Renal cortex interstitium (tissue), 15 donors: ENCODE measurements at places on chromosomes 6 and 20. TPM values are rescaled to one million over a fixed set of nuclear protein-coding genes. Genes with fewer than 3 reads are reported as not detected.
A peak's percentile ranks its signal among the peaks of the same experiment; 100 is the strongest.

DNA sequence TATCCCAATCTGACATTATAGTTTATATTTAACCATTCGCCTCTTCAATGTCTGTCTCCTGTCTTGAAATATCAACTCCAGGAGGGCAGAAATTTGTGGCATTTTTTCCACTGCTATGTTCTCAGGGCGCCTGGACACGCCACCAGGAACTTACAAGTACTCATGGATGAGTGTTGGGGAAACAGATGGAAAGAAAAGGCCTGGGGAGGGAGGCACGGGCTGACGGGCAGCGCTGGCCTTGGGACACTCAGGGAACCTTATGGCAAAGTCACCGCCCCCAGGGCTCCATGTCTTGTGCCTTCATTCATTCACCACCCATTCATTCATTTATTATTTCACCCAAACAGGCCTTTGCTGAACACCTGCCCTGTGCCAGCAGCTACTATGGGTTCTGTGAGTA is 222.9 kb downstream of the PREX1 start:
- no peak for DNase-seq

Gene PXT1
- not detected for polyA plus RNA-seq

DNA sequence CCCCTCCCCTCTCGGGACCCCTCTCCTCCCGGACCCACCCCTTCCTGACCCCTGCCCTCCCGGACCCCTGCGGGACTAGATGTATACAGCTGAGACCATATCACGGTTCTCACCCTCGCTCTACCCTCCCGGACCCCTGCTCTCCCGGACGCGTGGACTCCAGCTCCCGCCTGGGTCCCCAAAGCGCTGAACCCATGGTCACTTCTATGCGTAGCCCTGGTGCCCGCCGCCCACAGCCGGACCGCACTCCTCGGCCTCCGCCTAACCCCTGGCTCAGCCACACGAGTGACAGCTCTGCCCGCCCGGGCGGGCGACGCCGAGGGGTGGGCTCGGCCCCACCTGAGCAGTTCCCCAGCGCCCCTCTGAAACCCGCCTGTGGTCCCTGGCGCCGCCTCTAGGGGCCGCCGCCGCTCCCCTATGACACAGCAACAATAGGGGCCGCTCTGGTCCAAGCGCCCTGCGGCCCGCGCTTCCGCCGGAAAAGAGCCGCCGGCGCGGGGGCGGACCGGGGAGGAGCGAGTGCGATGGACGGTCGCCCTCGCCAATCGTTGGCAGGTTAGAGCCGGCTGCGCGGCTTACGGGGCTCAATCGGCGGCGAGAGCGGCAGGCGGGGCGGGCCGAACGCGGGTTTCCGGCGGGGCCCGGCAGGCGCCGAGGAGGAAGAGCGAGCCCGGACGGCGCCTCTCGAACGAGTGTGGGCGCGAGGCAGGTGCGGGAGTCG is at the start of gene ADRM1:
Gene ADRM1, plus strand, starts transcription at position 657 of the 721 bp plus-strand sequence. CDS start 572 bp downstream, outside the sequence.
- peak; percentile 93 for DNase-seq

GRCh38 chr6:125722886-125723285 is 26.5 kb upstream of the HEY2 start:
- no peak for DNase-seq

DNA sequence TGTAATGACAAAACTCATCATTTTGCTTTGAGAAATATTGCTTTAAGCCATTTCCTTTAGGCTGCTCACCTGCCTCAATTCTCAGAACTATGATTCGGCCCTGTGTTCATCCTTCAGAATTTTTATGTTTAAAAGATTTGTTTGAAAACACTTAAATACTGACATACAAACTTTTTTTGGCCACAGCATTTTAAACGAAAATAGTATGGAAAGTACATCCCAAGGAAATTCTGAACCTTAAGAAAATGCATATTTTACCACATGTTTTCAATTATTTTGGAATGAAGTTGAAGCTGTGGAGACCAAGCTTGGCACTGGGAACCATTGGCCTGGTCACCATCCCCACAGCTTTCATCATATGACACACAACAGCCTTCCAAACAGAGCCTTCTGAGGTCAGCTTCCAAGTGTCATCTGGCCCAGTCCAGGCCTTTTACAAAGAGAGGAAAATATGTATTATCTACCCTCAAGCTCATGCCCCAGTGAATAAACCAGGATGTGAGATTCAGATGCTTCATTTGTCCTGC is 83.3 kb downstream of the SOD2 start:
- no peak for DNase-seq

- no peak for DNase-seq
Observed at GRCh38 chr6:131250122-131250521, 114.9 kb downstream of the AKAP7 start.

- no peak for DNase-seq
Observed at GRCh38 chr6:160082627-160083026, 39.0 kb upstream of the SLC22A1 start.

GRCh38 chr6:41750374-41750773 is 3.2 kb upstream of the PGC start:
- DNase-seq: no peak

GRCh38 chr20:41242352-41242751 is 75.2 kb downstream of the ZHX3 start:
- no peak for DNase-seq

DNA sequence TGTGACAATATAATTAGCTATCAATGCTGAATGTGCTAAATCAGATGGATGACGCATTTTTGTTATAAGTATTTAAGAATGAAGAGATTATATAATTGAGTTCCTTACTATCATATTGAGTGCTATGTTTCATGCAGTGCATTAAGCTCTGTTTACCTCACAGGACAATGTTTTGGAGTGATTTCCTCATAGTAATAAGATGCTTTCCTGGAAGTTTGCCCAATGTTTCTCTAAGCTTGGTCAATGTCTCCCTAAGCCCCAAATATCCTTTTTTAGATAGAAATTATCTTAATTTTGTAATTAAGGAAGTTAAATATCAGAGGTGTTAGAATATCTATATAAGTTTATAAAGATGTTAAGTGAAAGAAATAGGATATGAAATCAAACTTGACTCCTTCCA is 489.6 kb downstream of the MMUT start:
- DNase-seq: no peak

GRCh38 chr20:40481337-40481736 is 207.7 kb downstream of the MAFB start:
- no peak for DNase-seq

- no peak for DNase-seq
Observed at GRCh38 chr6:36906539-36907325, 21.0 kb downstream of the C6orf89 start.

- no peak for DNase-seq
Observed at GRCh38 chr6:107032051-107032450, 4.1 kb downstream of the MTRES1 start.

GRCh38 chr20:61662226-61662967 is 403.3 kb downstream of the TAF4 start:
- no peak for DNase-seq

GRCh38 chr6:142372348-142372747 is 70.5 kb downstream of the ADGRG6 start:
- DNase-seq: no peak

Gene ULBP3
- polyA plus RNA-seq: 9.6 TPM

- no peak for DNase-seq
Observed at GRCh38 chr6:2781685-2782355, 16.6 kb downstream of the WRNIP1 start.

Gene PRL
- polyA plus RNA-seq: 0.13 TPM

DNA sequence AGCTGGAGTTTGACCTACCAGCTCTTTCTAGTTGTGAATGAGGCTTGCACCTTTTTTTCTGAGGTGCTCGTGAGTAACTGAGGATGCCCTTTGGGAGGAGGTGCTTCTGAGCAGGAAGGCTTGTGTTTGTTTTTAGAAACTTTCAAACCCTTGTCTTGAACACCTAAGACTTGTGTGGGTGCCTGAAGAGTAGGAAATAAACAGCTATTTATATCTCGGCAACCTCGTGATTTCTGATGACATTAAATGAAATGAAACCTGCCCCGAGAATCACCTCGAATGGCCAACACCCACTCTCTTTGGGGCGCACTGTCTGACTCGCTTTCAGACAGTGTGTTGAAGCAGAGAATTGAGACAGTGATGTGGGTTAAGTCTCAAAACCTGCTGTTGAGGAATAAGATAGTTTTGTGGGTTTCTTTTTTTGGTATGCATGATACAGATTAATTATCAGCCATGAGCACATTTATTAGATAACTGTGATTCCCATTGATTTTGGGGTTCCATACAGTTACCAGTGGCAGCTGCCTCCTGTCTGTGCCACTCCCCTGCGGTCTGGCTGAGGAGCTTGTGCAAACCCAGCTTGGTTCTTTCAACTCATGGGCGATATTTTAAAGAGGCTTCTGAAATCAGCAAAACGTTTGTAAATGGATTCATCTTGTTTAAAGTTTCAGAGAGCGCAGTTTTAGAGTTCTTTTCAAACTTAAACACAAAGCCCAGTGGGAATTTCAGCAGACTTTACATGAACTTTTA is 8.4 kb downstream of the IRF4 start:
- no peak for DNase-seq

DNA sequence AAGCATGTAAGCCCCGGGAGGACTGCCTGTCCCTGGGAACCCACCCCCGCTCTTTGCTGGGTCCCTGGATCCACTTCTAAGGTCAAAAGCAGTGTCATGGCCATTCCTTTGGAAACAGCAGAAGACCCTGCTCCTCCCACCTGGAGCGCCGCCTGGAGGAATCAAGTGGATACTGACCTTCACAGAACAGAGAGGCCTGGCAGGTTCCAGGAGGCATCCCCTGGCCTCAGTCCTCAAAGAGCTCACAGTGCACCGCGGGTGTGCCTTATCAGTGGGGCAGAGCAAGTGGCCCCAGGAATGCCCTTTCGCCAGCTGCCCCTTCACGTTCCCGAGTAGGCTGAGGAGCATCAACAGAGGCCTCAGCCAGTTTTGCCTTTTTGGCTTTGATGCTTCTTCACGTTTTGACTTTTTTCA is 11.1 kb upstream of the SLC4A11 start:
- no peak for DNase-seq

GRCh38 chr20:37261714-37262113 is at the start of gene GHRH:
TSS of gene GHRH (minus strand) at chr20:37261814. CDS start at chr20:37256889, 4,925 bp downstream.
- no peak for DNase-seq

DNA sequence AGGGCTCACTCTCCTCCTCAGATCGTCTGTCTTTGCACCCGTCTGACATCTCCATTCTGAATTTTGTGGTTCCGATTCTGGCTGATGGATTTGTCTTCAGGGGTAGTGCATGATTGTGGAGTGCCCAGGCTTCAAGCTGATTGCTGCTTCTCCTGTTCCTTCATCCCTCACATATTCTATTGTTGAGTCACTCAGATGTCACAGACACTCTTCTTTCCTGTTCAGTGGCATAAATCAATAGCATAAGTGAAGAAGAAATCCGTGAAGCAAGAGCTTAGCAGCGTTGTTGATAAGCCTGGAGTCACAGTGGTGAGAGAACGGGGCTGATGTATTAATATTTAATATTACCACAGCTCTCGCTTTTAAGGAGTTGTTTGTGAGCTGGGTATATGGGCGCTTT is 152.5 kb downstream of the MTHFD1L start:
- no peak for DNase-seq

- DNase-seq: no peak
Observed at GRCh38 chr6:79610306-79611009, 20.7 kb upstream of the SH3BGRL2 start.

- no peak for DNase-seq
Observed at GRCh38 chr6:33684983-33685382, 26.5 kb downstream of the UQCC2 start.

DNA sequence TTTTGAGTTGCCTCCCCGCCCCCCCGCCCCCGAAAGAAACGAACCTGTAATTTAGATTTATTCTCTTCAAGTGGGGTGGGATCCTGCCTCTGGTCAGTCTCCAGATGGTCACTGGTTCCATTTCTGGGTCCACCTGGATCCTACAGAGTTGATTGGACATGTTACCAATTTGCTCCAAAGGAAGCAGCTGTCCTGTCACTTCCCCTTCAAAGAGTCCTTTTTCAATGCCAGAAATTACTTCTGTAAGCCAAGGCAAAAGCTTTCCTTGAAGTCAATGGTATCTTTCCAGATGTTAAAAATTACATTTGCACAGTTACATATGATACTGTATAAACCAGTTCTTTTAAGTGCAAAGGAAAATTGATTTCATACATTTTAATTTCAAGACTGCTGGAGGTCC is 12.0 kb upstream of the ANKRD60 start:
- DNase-seq: no peak

Gene BTN2A1
- 27.5 TPM for polyA plus RNA-seq

Gene TAAR6
- polyA plus RNA-seq: not detected

Gene C2
- 4.0 TPM for polyA plus RNA-seq

DNA sequence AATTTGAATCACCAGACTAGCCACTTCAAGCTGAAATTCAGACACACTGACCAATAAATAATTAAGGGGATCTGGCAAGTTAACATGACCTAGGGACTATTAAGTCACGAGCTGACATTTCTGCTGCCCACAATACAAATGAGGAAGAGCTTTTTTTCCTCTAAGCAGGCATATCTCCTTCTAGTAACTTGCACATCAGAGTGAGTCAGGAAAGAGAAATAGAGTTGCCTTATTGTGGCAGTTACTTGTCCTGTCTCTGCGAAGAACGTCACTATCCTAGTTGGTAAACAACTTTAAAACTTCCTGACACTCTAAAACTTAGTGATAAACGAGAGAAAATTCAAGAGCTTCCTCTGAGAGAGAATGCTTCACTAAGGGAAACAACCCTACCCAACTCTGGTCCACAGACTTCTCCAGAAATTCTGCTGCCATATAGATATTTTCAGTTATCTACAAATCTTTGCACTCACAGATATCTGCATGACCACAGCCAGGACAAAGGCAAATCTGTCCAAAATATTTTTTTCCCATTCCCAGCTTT is 4.2 kb downstream of the PLA2G7 start:
- DNase-seq: no peak

- no peak for DNase-seq
Observed at GRCh38 chr6:49648036-49648435, 11.4 kb upstream of the RHAG start.

DNA sequence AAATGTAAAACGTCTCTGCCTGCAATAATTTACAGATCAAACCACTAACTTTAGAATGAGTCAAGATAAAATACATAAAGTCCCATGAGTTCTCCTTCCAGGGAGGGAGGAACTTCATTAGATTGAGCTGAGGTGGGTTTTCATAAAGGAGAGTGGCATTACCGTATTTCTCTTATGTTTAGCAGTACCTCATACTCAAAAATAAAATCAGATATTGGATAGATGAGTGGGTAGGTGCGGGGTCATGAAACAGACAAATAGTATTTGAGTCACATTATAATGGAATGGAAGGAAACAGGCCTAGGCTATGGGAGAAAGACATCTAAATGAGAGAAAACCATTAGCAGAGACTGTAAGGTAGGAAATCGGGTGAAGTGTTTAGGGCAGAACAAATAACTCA is 166.1 kb upstream of the SMLR1 start:
- no peak for DNase-seq

Gene PGM3
- polyA plus RNA-seq: 46.8 TPM

Gene TLDC2
- polyA plus RNA-seq: 2.8 TPM
